ENCODE measurements at places on chromosomes 12 and 14.

DNA sequence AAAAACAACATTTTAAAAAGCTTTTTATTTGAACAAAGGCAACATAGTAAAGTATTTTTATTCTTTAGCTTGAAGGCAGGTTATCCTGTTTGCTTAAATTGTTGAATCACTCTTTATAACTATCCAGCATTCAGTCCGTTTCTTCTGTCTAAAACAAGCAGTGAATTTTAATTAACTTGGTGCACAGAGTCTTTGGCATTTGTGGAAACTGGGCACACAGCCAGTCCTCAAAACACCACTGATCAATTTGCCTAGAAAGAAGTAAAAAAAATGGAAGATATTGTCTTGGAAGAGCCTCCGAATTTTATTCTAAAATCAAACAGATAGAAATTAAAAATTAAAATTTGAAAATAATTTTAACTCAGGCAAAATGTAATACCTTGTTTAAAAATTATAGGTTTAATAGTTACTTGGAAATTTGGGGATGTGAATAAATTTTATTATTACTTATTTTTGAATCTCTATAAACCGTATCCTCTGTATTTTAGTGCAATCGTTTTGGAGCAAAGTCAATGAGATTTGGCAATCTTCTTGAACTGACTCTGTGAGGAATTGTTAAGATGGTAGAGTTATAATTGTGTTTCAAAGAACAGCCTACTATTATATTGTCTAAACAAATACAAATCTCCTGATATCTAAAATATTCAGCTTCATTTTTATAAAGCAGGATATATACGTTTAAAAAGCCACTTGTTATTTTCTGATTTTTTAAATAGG is 927.0 kb downstream of the SLC16A7 start:
- no peak for DNase-seq

DNA sequence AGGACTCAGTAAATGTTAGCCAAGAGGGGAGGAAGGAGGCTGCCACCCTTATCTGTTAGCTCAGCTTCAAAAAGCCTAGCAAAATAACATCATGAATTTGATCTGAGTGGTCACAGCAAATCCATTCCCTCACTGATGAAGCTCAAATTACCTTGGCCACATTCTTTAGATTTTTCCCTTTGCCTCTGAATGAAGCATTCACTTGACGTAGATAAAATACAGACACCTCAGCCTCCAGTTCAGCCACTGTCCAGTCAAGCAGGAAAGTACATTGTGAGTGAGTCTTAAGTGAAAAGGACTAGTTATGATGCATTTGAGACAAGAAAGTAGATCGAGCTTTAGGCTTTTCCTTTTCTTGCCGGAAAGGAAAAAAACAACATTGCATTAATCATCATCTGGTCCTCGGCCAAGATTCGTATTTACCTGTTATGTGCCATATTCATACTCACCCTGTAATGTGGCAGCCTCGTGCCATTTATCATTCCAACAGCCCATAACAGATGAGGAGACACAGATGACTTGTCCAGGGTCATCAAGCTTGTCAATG is 146.5 kb downstream of the ETV6 start:
- no peak for DNase-seq

GRCh38 chr12:116122628-116123027 is 154.9 kb downstream of the MED13L start:
- no peak for DNase-seq

GRCh38 chr14:32477396-32477795 is 148.3 kb downstream of the AKAP6 start:
- DNase-seq = no peak

DNA sequence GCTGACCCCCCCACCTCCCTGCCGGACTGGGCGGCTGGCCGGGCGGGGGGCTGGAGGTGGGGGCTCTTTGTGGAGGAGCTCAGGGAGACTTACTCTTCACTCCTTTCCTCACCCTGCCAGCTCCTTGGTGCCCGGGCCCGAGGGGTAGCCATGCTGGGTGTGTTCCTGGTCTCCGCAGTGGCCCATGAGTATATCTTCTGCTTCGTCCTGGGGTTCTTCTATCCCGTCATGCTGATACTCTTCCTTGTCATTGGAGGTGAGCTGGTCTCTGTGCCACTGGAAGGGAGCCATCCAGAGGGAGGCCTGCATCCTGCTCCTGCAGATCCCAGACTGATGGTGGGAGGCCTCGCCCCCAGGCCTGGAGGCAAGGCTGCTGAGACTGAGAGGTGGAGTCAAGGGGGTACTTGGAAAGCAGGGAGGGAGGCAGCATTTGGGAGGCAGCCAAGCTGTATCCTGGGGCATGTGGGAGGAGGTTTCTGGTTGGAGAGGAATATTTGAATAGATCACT is 19.7 kb downstream of the SOAT2 start:
- no peak for DNase-seq

DNA sequence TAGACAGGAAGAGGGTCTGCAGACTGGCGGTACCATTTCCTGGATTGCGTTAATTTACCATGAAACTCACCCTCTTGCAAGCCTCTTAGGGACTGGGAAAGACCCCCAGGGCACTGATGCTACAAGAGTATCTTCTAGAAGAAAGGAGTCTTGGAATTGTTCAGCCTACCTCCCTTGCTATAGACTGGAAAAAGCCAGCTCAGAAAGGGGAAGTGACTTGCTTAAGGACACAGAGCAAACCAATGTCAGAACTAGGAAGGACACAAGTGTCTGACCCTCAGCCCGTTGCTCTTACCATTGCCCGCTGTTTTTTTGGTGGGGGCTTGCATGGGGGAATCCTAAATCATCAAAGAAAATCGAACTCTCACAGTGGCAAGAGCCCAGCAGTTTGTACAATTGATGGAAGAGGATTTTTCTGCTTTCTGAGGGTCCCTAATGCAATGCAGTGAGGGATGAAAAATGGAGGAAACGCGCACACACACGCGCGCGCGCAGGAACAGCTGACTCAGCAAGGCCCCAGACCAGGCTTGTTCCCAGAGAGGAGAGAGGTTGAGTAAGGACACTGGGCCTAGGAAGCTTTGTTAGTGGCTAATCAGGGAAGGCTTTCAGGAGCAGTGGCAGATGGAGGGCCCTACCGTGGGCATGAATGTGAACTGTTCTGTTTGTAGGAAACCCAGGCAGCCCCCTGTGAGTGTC is 50.9 kb downstream of the RIN3 start:
- DNase-seq = peak; percentile 53

DNA sequence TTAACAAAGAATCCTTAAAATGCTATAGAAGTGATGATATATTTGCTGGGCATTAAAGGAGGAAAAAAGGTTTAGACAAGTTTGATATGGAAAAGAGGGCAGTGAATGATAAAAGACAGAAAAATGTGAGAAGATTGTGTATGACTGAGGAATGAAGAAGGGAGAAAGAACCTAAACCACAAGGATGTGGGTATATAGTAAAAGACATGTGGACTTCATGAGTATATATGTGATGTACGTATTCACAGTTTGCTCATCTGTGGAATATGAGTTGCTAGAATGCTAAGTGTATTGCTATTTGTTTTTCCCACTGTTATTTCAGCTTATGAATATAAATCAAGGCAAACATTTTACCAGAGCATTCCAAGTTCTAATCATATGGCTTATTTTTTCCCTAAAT is 2.1 kb upstream of the SLC16A7 start:
- DNase-seq = no peak

GRCh38 chr12:102182635-102183034 is 15.0 kb downstream of the PMCH start:
- peak; percentile 8 for DNase-seq

- no peak for DNase-seq
These were observed 39.8 kb upstream of the PWP1 start for GRCh38 chr12:107645630-107646333.

DNA sequence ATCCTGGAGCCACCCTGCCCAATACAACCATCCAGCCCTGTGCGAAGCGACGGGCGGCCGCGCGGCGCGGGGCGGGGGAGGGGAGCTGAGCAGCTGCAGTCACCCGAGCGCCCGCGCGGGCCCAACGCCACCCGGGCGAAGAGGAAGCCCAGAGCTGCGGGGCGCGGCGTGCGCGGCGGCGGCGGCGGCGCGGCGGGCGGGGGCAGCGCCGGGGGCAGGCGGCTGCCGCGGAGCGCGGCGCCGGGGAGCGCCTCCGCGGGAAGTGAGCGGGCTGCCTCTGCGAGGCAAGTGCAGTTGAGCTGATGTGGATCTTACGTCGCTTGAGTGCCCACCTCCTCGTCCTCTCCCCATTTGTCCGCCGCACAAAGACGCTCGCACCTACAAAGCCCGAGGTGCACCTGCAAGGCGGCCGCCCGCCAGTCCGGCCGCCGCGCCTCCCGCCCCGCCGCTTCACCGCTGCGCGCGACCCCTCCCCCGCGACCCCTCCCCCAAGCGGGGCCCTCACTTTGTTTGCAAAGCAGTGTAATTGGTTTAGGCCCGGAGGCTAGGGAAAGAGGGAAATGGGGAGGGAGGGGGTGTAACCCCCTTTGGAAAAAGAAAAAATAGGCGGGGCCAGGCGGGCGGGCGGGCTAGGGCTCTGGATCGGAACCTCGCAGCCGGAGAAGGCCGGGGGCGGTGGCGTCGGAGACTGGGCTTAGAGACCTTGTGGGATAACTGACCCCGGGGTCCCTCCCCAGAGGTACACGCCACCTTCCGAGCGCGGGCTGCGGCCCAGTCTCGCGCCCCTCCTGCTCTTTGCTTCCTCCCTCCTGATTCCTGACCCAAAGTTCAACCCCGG is at the start of the genes FOXA1 and TTC6:
Gene FOXA1 (minus strand): TSS at position 279 of the 838 bp plus-strand sequence. CDS start 277 bp downstream, at position 2.
Gene TTC6 (plus strand): TSS at position 659 of the 838 bp plus-strand sequence. CDS start 26,436 bp downstream, outside the sequence.
- DNase-seq = peak; percentile 4

DNA sequence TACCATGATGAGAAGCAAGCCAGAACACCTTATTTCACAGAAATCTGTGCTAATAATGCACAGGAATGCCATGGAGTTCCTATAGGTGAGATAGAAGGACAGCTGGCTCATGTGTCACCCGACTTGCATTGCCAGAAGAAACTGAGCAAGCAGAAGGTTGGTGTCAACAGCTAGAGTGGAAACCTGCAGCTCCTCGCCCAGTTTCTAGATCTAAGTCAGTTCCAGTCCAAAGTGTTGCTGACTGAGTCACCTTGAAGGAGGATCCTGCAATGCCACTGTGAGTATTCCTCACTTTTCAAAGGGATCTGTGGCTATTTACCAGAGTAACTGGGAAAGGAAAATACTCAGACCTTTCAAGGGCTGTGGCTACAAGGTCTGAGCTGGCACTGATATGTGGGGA is 17.1 kb downstream of the CDKL1 start:
- DNase-seq = no peak

DNA sequence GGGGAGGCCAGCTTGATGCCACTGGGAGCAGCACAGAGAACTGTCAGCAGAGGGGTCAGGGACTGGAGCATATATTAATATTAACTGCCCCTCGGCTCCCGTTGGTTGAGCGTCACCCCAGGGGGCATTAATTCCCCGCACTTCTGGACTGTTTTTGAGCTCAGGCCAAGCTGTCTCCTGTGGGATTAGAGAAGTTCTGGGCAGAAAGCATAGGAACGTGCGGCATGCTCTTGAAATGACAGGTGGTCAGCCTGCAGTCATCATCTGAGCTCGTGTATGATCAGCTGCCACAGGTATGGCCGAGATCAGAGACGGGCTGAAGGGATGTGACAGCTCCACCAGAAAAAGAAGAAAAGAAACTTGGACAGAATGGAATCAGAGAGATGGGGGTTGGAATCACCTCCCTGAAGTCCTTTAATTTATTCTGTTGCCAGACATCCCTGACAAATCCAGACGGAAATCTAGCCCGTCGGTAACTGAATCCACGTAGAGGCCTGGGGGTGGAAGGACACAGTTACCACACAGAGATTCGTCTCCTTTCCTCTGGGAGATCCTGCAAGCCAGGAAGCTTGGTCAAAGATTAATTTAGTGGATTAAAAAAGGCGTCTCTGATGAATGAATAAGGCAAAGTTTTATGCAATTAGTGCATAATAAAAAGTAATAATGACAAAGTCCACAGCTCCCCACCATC is 23.6 kb downstream of the NR1H4 start:
- no peak for DNase-seq

DNA sequence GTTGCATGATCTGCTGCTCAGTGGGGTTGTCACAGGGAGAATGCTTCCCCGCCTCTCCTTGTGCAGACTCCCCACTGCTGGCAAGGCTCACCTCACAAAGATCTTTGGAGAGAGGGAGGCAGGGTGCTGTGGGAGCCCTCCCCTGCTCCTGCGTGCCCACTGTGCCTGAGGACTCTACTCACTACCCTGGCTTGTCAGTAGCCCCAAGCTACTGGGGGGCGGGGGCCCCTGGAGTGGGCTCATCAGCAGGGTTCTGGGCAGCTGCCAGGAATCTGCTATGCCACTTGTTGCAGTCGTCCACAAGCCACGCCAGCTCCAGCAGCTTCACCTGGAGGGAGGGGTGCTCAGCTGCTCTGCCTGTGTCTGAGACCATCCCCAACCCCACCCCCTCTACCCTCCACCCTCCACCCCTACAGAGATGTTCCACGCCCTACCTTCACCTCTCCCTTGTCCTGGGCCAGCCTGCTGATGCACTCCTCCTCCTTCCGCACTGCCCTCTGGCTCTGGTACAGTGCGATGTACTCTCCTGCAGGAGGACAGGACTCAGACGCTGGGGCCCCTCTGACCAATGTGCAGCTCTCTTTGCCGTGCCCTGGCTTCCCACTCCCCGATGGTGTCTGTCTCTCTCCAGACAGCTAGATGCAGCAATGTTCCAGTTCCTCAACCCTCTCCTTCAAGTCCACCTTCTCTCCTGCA is 14.2 kb upstream of the BLTP3B start:
- DNase-seq = no peak

GRCh38 chr12:103401421-103401820 is 94.3 kb downstream of the C12orf42 start:
- no peak for DNase-seq

DNA sequence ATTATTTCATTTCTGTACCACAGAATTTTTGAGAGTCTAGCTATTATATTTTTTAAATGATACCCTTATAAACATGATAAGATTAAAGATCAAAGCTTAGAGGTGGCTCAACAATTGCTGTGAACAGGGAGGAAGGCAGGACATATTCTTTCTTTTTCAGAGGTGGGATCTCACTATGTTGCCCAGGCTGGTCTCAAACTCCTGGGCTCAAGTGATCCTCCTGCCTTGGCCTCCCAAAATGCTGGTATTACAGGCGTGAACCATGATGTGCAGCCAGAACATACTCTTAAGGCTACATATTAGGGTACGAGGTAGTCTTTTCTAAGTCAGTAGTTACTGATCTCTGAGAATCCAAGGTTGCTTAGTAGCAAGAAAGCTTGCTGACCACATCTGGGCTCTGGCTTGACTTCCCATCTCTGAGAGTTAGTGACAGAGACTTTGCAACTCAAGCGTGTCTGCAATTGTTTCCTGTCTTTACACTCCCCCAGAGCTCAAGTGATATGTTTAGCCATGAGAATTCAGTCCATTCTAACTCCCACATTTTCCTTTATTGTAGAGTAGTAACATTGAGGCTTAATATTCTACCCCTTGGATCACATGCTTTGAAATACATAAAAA is 8.6 kb downstream of the RAB5B start:
- peak; percentile 93 for DNase-seq

DNA sequence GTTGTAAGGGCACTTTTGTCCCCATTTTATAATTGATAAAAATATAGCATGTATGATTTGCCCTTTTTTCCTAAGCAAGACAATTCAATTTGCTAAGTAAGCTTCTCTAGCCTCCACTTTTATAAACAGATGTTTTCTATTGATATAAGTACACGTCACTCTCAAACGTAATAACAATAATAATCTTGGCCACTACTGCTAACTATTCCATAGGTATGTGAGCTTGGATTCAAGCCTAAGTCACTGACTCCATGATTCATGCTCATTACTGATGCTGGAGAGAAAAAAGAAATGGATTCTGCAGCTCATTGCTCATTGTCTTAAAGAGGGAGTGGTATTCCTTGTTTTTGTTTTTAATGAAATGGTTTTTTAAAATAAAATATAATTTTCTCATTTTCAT is 661.0 kb downstream of the GALC start:
- DNase-seq = no peak

- no peak for DNase-seq
These were observed 221.4 kb downstream of the TTC6 start for GRCh38 chr14:37816743-37817295.

Data from NB4 (cell line).